ENCODE measurements at places on chromosomes 6 and 20. TPM values are rescaled to one million over a fixed set of nuclear protein-coding genes. Genes with fewer than 3 reads are reported as not detected.

GRCh38 chr6:29762781-29763214, 39.6 kb downstream of the HLA-F start:
- H3K36me3 ChIP-seq: no peaks in the 10 kb centered on the region
- H3K4me3 ChIP-seq: no peak overlapping the region
- no peak overlapping the region for H3K27ac ChIP-seq
- no peaks in the 10 kb centered on the region for H3K27me3 ChIP-seq
- H3K4me1 ChIP-seq: no peaks in the 10 kb centered on the region
- DNase-seq: no peak

- H3K4me3 ChIP-seq: peak overlapping the region; percentile 93
- H3K27me3 ChIP-seq: peaks cover 20% of the 10 kb centered on the region
- H3K27ac ChIP-seq: no peak overlapping the region
- peaks cover 36% of the 10 kb centered on the region for H3K4me1 ChIP-seq
- DNase-seq: peak; percentile 92
- no peaks in the 10 kb centered on the region for H3K36me3 ChIP-seq
Measured at GRCh38 chr6:33206864-33207551, 1.3 kb upstream of the RING1 start.

DNA sequence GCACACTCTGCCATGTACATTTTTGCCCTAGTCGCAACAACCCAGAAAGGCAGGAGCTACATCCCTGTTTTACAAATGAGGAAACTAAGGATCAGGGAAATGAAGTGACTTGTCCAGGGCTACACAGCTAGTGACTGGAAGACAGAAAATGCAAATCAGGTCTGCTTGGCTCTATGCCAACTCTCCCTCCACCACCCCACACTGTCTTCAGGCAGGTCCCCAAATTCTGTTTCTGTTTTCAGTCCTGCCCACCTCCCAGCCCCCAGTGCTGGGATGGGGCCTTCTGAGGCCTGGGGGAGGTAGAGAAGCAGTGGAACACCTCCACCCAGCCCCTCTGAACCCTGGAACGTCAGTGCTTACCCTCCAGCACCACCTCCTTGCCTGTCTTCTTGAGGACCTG, 5.1 kb downstream of the SNTA1 start:
- peaks cover 20% of the 10 kb centered on the region for H3K27me3 ChIP-seq
- no peak overlapping the region for H3K27ac ChIP-seq
- H3K4me3 ChIP-seq: no peak overlapping the region
- H3K4me1 ChIP-seq: no peaks in the 10 kb centered on the region

- no peaks in the 10 kb centered on the region for H3K27me3 ChIP-seq
- H3K27ac ChIP-seq: no peak overlapping the region
- H3K4me3 ChIP-seq: no peak overlapping the region
- no peak for DNase-seq
- no peaks in the 10 kb centered on the region for H3K4me1 ChIP-seq
- no peaks in the 10 kb centered on the region for H3K36me3 ChIP-seq
Measured at GRCh38 chr20:18698735-18699380, 111.0 kb downstream of the DTD1 start.

Gene SPATS1
- total RNA-seq: 0.25 TPM

DNA sequence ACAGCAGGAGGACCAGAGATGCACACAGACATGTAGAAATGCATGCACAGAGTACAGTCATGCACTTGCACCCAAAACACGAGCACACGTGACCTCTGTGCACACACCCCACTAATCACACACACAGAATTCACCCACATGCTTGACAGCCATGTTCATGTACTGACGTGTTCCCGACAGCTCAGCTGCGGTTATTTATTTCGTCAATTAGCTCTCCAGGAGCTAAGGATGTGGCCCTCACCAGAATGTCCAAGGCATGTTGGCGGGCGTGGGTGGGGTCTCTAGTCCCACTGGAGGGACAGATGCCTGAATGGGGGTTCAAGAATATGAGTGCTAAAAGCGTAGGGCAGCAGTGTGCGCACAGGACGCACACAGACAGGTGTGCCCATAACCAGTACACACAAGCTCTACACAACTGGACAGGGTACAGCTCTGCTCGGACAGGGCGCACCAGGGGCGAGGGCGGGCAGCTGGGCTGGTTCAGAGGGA, 571 bp upstream of the PRPF6 start:
- H3K4me3 ChIP-seq: peak overlapping the region; percentile 86
- peaks cover 18% of the 10 kb centered on the region for H3K4me1 ChIP-seq
- H3K27me3 ChIP-seq: peaks cover 9% of the 10 kb centered on the region
- no peak overlapping the region for H3K27ac ChIP-seq
- H3K36me3 ChIP-seq: no peaks in the 10 kb centered on the region

DNA sequence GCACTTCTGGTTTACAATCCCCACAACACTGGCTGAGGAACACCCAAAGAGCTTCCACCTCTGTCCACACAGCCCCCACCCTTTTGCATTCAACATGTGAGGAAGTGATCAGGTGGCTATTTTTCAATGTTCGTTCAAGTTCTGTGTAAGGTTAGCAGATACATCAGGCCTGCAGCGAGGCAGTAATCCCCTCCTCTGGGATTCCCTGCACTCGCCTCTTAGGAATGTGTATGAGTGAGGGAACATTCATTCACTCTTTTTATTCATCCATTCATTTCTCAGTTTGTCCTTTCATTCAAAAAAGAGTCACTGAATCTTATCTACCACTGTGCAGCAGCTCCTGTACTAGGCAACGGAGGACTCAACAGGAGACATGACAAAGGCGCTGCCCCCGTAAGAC, 236.4 kb upstream of the PRDM1 start:
- H3K36me3 ChIP-seq: no peaks in the 10 kb centered on the region
- H3K4me3 ChIP-seq: no peak overlapping the region
- no peak overlapping the region for H3K27ac ChIP-seq
- peaks cover 22% of the 10 kb centered on the region for H3K4me1 ChIP-seq

DNA sequence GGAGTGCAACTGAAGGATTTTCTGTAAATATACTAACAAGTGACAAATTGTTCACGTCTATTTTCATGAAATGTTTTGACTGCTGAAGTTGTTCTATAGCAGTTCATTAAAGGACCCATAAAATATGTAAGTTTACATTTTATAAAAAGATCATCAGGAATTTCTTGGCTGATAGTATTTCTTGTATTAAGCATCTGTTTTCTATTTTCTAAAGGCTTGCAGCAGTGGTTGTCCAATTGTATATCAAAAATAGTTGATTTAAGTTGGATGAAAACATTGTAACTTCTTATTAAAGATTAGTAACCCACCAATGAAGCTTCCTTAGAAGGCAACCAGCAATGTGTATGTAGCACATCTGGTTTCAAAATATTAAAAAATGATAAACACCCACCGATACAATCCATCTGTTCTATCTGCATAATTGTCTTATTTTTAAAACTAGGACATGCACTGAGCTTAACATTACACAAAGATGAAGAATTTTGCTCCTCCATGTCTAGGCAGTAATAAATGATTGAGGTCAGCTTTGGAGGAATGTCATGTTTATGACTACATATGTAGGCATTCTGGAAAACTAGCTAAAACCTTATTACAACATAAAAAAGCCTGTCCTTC, 301.3 kb upstream of the TCF21 start:
- DNase-seq: no peak
- no peak overlapping the region for H3K27ac ChIP-seq
- H3K27me3 ChIP-seq: no peaks in the 10 kb centered on the region
- H3K4me1 ChIP-seq: peaks cover 11% of the 10 kb centered on the region

DNA sequence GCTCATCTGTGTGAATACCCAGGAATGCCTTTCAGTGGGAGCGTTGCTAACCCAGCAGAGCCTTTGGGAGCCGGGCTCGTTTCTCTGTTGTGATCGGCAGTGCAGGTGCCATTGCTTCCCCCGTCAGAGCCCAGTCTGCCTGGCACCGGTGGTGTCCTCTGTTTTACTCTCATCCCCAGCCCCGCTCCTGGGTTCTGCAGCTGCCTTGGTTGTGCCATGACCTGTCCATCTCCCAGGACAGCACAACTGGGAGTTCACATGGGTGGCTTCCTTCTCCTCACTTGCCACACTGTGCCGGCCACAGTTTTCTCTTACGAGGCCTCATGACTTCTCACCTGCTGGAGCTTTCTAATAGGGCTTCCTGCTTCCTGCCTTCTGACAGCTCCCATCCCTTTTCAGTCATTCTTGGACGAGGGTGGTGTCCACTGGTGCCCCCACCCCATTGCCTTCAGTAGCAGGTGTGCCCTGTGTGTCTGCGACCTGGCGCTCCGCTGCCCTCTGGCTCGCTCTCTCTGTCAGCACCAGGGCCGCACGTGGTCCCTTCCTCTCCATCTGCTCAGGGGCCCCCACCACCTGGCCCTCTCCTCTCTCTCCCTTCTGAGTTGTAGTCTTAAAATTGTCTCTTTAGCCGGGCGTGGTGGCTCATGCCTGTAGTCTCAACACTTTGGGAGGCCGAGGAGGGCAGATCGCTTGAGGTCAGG, 110.9 kb downstream of the RPP40 start:
- peaks cover 18% of the 10 kb centered on the region for H3K4me1 ChIP-seq
- H3K27me3 ChIP-seq: no peaks in the 10 kb centered on the region
- no peak overlapping the region for H3K27ac ChIP-seq
- DNase-seq: no peak

DNA sequence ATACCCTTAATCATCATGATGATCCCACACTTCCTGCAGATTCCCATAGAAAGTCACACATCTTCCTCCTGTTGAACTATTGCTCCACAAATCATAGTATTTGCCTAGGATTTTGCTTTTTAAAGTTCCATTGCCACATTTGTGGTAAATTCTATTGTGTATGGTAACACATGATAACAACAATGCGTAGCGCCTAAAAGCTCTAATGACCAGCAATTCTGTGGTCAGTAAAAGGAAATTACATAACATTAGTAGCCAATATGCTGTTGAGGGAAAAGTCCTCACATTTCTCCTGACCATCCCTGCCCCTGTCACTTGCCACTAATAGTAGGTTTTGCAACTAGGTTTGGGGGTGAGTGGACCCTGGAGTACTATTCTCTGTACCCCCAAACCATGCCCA, 31.8 kb upstream of the PDE7B start:
- H3K27me3 ChIP-seq: no peaks in the 10 kb centered on the region
- no peak overlapping the region for H3K4me3 ChIP-seq
- no peaks in the 10 kb centered on the region for H3K36me3 ChIP-seq
- peaks cover 12% of the 10 kb centered on the region for H3K4me1 ChIP-seq
- no peak for DNase-seq
- H3K27ac ChIP-seq: no peak overlapping the region

Gene VSTM2L
- 2.9 TPM for total RNA-seq

- H3K27ac ChIP-seq: no peak overlapping the region
- H3K27me3 ChIP-seq: no peaks in the 10 kb centered on the region
- H3K36me3 ChIP-seq: no peaks in the 10 kb centered on the region
Measured at GRCh38 chr6:12592634-12593033, 123.9 kb upstream of the PHACTR1 start.

Gene ASXL1
- total RNA-seq: 48.2 TPM

- no peaks in the 10 kb centered on the region for H3K36me3 ChIP-seq
- H3K27me3 ChIP-seq: no peaks in the 10 kb centered on the region
- H3K27ac ChIP-seq: no peak overlapping the region
- H3K4me3 ChIP-seq: no peak overlapping the region
- DNase-seq: no peak
- H3K4me1 ChIP-seq: no peaks in the 10 kb centered on the region
Measured at GRCh38 chr6:19895866-19896692, 58.9 kb downstream of the ID4 start.

GRCh38 chr6:16762268-16762549, 949 bp upstream of the ATXN1 start:
- no peak overlapping the region for H3K27ac ChIP-seq
- H3K4me1 ChIP-seq: peaks cover 20% of the 10 kb centered on the region
- H3K27me3 ChIP-seq: peaks cover 51% of the 10 kb centered on the region
- no peak for DNase-seq
- H3K4me3 ChIP-seq: peak overlapping the region; percentile 80
- no peaks in the 10 kb centered on the region for H3K36me3 ChIP-seq

Gene LAMA4
- 0.50 TPM for total RNA-seq

All from neural progenitor cell (in vitro differentiated cells).